ENCODE measurements at places on chromosomes 3 and 15.
A peak's percentile ranks its signal among the peaks of the same experiment; 100 is the strongest.

- DNase-seq, result peak; percentile 18
Measured at GRCh38 chr3:54433846-54434245, 311.5 kb downstream of the CACNA2D3 start.

- DNase-seq, result no peak
Measured at GRCh38 chr15:90620379-90621067, 90.8 kb downstream of the CRTC3 start.

- DNase-seq, result no peak
Measured at GRCh38 chr3:124059580-124059979, 67.7 kb upstream of the ROPN1 start.

- peak; percentile 22 for DNase-seq
Measured at GRCh38 chr15:77542491-77543001, 90.2 kb downstream of the LINGO1 start.

GRCh38 chr15:61229883-61230180, 730 bp upstream of the RORA start:
- DNase-seq, result no peak

DNA sequence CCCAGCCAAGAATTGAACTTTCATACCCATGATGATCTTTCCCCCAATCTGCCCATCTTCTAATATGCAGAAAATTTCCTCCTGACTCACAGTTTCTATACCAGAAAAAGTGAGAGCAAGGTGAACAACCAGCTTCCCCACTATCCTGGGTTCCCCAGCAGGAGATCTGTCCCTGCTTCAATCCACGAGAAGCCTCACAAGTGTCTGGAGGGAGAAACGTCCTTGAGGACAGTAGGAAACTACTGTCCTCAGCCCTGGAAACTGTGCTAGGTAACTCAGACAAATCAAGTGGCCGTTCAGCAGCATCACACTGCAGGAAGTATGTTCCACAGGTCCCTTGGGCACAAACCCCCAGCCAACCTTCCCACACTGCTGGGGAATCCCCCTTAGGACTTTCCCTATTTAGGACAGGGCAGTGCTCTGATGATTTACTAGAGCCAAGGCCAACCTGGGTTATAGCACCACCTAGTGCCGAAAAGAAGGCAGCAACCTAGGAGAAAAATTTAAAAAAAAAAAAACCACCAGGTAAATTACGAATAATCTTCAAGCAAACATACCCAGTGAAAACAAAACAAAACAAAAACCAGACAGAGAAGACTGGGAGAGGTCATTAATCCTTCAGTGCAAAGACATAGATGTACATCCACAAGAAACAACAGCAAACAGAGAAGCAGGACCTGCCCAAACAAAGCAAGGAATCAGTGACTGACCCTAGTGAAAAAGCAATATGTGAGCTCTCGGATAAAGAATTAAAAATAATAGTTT, 36.0 kb downstream of the MORC1 start:
- peak; percentile 75 for DNase-seq

DNA sequence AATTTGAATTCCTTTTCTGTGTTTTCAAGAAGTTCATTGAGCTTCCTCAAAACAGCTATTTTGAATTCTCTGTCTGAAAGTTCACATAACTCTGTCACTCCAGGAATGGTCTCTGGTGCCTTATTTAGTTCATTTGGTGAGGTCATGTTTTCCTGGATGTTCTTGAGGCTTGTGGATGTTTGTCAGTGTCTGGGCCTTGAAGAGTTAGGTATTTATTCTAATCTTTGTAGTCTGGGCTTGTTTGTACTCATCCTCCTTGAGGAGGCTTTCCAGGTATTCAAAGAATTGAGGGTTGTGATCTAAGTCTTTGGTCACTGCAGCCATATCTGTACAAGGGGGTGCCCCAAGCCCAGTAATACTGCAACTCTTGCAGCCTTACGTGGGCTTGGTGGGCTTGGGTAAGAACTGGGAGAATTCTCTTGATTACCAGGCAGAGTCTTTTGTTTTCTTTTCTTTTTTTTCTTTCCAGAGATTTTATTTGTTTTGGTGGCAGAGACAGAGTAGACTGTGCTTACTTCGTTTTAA, 19.3 kb upstream of the CCNDBP1 start:
- DNase-seq, result no peak

DNA sequence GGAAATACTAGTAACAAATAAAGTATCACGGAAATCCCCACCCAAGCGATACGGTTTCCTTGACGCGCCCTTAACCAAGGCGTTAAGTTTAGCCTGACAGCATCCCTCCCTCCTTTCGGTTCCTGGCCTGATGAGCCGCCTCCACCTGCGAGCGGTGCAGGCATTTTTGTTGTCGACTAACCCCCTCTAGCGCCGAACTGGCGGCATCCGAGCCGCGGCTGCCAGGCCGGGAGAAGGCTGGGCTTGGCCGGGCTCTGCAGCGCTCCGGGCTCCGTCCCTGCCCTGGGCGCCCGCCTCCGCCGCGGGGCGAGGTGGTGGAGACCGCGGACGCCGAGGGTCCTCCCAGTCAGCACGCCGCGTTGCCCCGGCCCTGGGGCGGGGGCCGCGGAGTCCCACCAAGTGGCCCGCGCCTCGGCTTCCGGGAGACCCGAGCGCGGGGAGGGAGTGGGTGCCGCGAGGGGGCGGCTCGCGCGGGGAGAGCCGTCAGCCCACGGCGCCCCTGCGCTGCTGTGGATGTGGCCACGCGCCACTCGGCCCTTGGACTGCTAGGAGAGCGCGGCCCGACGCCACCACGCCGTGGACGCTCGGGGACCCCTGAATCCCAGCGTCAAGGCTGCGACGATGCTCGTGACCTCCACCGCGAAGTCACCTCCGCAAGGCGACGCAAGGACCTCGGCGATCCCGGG, 1.1 kb upstream of the EPHA6 start:
- peak; percentile 88 for DNase-seq

DNA sequence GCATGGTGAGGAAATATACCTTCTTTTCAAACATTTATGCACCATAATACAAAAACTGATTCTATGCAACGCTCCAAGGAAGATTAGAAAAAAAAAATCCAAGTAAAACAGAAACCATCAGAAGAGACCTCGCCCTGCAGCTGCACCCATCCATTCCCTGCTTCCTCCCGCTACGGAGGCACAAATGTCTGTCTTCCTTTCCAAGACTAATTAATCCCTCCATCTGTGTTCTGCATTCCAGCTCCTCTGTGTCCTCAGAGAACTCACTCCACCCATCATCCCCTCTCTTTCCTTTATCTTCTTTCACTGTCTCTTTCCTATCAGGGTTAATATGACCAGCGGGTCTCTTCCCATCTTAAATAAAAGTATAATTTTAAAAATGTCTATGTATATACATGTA, 196.1 kb downstream of the ADAMTSL3 start:
- no peak for DNase-seq

GRCh38 chr3:127949446-127950055, 34.5 kb downstream of the KBTBD12 start:
- DNase-seq, result no peak

DNA sequence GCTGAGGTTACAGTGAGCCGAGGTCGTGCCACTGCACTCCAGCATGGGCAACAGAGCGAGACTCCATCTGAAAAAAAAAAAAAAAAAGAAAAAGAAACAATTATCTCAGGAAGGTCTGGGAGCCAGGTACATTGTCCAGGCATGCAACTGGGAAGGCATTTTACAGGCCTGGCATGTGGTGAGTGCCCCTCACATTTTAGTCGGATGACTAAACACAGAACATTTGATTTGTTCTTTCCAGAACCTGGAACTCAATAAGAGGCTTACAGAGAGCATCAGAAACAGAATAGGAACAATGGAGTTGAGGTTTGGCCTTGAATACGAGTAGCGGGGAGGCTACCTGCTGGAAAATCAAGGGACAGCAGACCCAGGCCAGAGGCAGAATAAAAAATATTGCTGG, 33.7 kb upstream of the IGF1R start:
- DNase-seq, result no peak

GRCh38 chr3:31934018-31934417, 47.0 kb downstream of the OSBPL10 start:
- no peak for DNase-seq

GRCh38 chr3:11060500-11061251, 68.1 kb downstream of the SLC6A1 start:
- peak; percentile 78 for DNase-seq

DNA sequence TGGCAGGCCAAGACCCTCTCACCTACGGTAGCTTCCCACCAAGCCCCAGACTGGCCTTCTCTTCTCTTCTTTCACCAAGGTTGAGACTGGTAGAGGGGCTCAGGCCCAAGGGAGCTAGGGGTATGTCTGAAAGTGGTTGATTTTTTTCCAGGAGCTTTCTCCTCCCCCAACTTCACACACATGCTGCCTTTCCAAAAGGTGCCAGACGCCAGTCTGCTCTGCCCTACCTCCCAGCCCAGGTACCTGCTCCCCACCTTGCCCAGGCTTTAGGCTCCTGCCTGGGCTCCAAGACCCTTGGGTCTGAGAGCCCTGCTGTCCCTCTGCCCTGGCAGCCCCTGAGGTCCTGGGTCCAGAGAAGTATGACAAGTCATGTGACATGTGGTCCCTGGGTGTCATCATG, 28.4 kb downstream of the MAPKAPK3 start:
- DNase-seq, result no peak

DNA sequence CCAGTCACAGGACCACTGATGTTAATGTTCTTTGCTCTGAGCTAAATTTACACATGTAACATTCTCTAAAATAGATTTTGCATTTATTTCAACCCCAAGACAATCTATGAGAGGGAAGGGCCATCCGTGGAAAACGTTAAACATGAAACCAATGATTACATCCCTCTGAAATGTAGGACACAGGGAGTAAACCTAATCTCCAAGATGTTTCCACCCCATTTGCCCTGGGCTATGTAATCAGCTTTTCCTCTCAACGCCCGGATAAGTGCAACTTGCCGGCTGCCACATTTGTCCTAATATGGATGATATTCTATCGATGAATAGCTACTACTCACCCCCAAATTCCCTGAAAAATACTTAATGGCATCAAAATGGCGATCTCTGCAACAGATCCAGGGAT, 6.4 kb upstream of the FMN1 start:
- no peak for DNase-seq

DNA sequence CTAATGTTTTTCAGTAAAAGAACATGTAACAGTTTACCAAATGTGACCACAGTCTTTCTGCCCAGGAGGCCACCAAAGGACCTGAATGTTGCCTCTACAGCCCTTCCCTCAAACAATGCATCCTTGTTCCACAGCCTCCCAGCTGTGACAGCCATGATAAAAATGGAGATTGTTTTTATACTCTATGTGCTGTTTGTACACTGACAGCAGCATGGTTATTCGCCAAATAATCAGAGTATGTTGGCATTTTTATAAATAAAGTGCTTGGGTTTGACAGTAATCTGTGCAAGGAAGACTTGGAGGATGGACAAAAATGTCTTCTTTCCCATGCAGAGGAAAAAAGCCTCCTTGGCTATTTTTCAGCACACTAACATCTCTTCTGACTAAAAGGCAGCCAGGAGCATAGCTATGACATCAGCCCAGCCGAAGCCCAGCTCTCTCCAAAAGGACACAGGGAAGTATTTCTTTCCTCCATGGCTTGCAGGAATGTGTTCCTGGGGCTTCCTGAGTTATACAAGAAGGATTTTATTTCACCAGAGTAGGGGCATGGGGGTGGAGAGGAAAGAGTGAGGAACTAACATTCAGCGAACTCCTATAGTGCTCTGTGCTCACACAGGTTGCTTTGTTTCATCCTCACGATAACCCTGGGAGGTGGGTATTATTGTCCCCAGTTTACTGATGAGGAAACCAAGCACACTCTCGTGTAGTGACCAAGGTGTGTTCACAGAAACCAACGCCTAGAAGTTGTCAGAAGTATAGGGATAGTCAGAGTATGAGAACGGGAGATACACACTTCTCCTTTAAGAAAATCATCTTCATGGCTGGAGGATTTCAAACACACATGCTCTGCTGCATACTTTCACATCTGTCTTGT, 339.7 kb downstream of the MECOM start:
- DNase-seq, result peak; percentile 47

GRCh38 chr3:143138953-143139352, 19.4 kb downstream of the CHST2 start:
- DNase-seq, result no peak

- DNase-seq, result no peak
Measured at GRCh38 chr15:65085207-65085753, 8.7 kb downstream of the KBTBD13 start.

DNA sequence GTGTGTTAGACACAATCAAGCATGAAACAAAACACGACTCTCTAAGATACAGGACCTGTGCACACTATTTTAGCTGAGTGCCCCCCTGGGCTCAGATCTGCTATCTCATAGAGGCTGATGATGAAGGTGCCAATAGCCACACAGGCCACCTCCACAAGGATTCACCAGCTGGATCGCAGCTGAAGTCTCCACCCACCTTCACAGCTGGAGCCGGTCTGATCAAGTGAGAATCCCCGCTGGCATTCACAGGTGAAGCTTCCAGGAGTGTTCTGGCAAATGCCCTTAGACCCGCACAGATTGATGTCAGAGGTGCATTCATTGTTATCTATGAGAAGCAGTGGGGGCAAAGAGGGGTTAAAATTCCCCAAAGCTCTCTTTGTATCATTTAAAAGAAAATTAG, 90.1 kb downstream of the DUT start:
- DNase-seq, result no peak

GRCh38 chr3:111103807-111104206, 32.2 kb downstream of the NECTIN3 start:
- DNase-seq, result no peak

- DNase-seq, result no peak
Measured at GRCh38 chr3:107574650-107575049, 51.9 kb downstream of the BBX start.

- DNase-seq, result no peak
Measured at GRCh38 chr15:85704066-85704465, 90.7 kb downstream of the KLHL25 start.

DNA sequence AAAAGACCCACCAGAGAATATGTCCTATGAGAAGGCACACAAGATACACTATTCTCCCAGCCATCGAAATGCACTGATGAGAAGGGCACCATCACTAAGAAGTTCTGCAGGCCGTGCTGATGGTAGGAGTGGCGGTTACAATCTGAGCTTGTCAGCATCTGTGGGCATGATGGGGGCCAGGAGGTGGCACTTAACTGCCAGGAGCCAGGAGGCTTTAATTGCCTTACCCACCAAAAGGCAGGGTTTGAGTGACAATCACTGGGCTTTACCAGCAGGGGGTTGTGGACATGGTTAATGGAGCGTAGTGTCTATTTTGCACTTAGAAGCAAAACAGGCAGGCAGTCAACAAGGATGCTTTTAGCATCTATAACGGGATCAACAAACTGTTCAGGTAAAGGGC, 16.0 kb upstream of the SQOR start:
- no peak for DNase-seq

DNA sequence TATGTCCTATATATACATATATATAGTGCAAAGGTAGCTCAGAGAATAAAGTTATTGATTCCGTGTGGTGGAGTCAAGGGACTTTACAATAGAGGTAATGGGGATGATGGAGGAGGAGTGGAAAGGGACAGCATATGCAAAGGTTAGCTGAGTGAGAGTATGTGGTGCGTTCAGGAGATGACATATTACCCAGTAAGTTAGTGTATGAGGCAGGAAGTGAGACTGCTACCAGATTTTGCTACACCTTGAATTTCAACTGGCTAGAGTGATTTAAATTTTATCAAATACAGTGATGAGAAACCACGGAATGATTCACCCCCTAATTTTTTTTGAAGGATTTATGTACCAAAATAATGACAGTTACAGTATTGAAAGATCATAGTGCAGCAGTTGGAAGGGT, 2.8 kb downstream of the ACTL6A start:
- DNase-seq, result no peak

- DNase-seq, result no peak
Measured at GRCh38 chr3:184472723-184473428, 88.7 kb upstream of the EPHB3 start.

GRCh38 chr3:48595526-48596121, 495 bp upstream of the COL7A1 start:
- peak; percentile 85 for DNase-seq
